NB4 (cell line): ENCODE measurements at places on chromosomes 7 and 10.

DNA sequence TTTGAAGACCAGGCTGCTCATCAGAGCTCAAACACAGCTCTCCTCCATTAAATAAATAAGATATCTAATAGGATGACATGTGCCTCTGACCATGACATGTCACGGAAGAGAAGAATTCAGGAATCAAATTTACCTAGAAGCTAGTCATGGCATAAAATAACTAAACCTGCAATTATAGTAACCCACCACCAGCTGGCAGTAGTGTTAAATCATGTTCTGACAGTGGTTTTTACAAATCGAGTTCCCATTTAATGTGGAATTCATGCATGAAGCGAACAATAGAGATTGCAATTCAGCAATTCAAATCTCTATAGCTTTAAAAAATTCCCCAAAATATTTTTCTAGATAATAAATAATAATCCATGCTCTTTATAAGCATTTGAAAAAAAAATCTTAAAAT is 74.6 kb upstream of the IKZF1 start:
- DNase-seq: peak; percentile 79

GRCh38 chr7:142598297-142598696 is 151.0 kb upstream of the PRSS1 start:
- no peak for DNase-seq

DNA sequence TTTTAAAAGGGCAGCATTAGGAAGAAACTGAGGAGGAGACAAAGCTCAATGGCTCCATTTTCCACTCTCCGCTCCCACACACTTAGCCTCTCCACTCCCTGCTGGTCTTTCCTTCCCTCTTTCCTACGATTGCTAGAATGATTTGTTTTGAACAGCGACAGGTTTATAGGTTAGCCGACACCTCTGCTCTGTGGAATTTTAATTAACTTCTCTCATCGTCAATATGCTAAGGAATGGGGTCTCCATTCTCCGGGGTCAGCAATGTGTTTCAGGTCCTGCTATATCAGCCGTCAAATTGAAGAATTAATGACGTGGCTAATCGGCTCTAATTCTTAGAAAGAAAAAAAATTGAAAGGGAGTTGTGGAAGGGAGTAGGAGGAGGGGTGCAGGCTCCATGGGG is 28.9 kb downstream of the FBXW4 start:
- DNase-seq: no peak

- peak; percentile 76 for DNase-seq
Observed at GRCh38 chr10:43039624-43040481, 37.0 kb upstream of the RET start.

GRCh38 chr10:50416881-50417280 is 165.6 kb upstream of the ASAH2 start:
- DNase-seq: no peak

GRCh38 chr7:14420768-14421167 is 431.3 kb upstream of the ETV1 start:
- DNase-seq: no peak

GRCh38 chr7:149732111-149732561 is 41.3 kb downstream of the ZNF467 start:
- DNase-seq: no peak

GRCh38 chr7:79361214-79361613 is 92.3 kb downstream of the MAGI2 start:
- peak; percentile 9 for DNase-seq

GRCh38 chr10:107284187-107284586 is 119.7 kb upstream of the SORCS1 start:
- DNase-seq: no peak
